ENCODE measurements at places on chromosomes 7 and 10.

GRCh38 chr7:105838627-105839231, 37.7 kb downstream of the ATXN7L1 start:
- no peak for DNase-seq

DNA sequence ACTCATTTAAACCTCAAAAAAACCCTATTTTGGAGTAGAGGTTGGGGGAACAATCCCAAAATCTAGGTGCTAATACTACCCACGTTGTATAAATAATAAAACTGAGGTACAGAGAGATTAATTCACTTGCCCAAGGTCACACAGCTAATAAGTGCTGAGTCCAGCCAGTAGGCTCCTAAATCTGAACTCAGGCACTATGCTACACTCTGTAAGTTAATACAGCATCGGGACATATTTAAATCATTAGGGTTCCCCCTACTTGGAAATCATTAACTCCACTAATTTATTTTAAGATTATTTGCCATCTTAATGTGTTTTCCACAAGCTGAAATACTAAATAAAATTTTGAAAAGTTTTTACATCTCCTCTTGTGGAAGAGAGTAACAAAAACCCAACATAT, 24.2 kb downstream of the PIP4K2A start:
- DNase-seq, result no peak

- DNase-seq, result no peak
These were observed 13.6 kb upstream of the TRIM8 start for GRCh38 chr10:102630663-102631062.

DNA sequence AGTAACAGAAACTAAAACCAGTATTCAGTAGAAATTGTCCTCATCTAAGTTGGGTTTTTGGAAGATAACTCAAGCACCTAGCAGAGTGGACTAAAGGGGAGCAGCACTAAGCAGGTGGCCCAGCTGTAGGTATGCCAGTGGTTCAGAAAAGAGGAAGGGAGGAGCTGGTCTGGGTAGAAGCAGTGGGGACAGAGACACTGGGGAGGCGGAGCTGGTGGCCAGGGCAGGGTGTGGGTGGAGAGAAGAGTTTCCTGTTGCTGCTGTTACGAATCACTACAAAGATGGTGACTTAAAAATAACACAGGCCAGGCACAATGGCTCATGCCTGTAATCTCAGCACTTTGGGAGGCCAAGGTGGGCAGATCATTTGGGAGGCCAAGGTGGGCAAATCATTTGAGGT, 136.2 kb downstream of the WDR11 start:
- peak; percentile 34 for DNase-seq

Measured in CD4-positive, CD25-positive, alpha-beta regulatory T cell (primary cell).